ENCODE measurements at places on chromosomes 6 and 20.

GRCh38 chr6:105087571-105088211 lies 92.1 kb downstream of the POPDC3 start:
- DNase-seq: peak; percentile 62

DNA sequence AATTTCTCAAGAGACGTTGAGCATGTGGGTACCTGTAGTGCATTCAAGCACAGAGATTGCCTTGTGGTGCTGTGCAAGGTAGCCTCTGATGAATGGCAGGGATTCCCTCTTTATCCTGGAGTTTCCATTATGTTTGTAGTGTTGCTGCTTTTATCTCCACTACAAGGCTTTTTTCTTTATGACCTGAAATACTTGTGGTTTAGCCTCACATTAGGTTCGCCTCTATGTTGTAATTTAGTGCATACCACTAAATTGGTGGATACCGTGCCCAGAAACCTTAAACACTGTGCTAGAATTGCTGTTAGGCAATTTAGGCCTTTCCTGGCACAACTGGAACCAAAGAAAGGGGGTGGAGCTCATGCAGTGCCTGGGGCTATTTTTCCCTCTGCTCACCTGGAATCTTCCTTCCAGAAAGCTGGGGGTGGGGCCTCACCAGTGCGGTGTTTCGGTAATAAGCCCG lies 76.8 kb downstream of the NCOA7 start:
- peak; percentile 41 for DNase-seq

DNA sequence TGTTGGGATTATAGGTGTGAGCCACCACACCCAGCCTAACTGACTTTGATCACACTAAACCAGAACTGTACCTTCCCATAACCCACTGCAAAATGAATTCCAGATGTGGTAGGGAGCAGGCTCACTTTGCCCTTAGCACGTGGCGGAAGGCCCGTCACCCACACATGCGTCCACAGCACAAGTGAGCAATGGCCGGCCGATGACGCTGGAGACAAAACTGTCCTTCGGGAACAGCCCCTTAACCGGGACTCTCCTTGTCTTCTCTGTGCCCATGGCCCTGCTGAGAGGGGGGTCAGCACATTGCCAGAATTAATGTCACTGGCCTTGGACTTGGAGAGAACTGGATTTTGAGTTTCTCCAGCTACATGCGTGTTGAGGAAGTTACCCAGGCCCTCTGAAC lies 107.2 kb downstream of the TOX2 start:
- DNase-seq: no peak

GRCh38 chr20:24917797-24918578 lies 31.1 kb upstream of the CST7 start:
- peak; percentile 85 for DNase-seq

- no peak for DNase-seq
These were observed 141.1 kb downstream of the CEP57L1 start for GRCh38 chr6:109236115-109237076.

DNA sequence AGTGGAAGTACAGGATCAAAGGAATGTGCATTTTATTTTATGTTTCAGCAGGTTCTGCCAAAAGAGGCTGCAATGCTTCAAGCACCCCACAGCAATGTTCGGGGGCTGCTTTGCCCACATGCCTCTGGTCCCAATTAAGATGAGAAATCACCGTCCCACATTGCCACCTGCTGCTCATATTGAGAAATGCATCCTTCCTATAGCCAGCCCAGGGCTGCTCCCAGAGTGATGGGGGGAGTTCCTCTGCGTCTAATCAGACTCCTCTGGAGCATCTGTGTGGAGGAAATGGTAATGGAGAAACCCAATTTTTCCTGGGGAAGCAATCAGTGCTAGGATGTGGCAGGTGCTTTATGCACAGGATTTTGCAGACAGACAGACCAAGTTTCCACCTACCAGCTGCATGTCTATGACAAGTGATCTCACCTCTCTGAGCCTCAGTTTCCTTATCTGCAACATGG lies 33.7 kb downstream of the PTGIS start:
- DNase-seq: peak; percentile 71

GRCh38 chr6:53647462-53648094 lies 18.0 kb downstream of the KLHL31 start:
- no peak for DNase-seq

DNA sequence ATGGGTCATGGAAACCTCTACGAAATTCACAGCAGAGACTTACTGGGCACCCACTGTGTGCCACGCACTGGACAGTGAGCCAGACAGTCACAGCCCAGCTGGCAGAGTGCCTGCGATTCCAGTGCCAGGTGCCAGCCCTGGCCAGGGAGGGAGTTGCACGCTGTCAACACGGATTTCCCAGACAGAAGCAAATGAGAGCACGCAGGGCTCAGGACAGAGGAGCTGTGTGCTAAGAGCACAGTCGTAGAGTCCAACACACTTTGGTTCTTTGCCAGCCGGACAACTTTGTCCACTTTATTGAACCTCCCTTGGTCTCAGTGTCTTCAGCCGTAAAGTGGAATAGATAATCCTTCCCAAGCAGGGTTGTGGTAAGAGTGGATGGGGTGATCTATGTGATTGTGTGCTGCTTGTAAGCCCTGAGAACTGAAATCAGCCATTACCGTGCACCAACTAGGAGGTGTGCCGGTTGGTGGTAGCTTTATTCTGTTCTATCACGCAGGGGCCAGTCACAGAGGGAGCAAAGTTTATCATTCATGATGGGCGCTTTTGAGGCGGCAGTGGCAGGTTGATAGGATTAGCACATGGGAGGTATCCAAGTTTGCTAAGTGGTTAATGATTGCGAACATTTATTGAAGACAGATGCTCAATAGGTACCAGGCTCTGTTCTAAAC lies 40.6 kb downstream of the SIRPA start:
- DNase-seq: no peak

- no peak for DNase-seq
These were observed 30.3 kb upstream of the TNFAIP3 start for GRCh38 chr6:137836788-137837187.
